Left cardiac atrium (tissue), 4 donors: ENCODE measurements at places on chromosomes 5 and 9.

- no peak for DNase-seq
Observed at GRCh38 chr9:135701959-135702721, at the start of gene KCNT1. TSS of gene KCNT1 (plus strand) at chr9:135702185. CDS start at chr9:135702259, 74 bp downstream.

- DNase-seq: no peak
Observed at GRCh38 chr9:116096853-116097252, 56.7 kb upstream of the PAPPA start.

DNA sequence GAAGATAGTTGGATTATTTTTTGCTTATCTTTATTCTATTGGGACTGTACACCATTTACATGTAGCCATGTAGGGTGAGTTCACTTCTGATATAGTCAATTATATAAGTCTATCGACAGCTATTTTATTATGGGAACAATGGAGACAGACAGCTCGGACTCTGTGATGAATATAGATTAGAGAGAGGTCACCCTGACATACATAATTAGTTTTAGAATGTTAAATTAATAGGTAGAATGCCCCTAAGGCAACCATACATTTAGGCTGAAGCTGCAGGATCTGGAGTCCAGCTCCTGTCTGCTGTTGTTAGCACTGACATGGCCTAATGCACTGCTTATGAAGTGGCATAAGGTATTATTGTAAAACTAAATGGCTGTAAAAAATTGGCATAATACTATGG lies 700.8 kb downstream of the MAT2B start:
- DNase-seq: no peak

DNA sequence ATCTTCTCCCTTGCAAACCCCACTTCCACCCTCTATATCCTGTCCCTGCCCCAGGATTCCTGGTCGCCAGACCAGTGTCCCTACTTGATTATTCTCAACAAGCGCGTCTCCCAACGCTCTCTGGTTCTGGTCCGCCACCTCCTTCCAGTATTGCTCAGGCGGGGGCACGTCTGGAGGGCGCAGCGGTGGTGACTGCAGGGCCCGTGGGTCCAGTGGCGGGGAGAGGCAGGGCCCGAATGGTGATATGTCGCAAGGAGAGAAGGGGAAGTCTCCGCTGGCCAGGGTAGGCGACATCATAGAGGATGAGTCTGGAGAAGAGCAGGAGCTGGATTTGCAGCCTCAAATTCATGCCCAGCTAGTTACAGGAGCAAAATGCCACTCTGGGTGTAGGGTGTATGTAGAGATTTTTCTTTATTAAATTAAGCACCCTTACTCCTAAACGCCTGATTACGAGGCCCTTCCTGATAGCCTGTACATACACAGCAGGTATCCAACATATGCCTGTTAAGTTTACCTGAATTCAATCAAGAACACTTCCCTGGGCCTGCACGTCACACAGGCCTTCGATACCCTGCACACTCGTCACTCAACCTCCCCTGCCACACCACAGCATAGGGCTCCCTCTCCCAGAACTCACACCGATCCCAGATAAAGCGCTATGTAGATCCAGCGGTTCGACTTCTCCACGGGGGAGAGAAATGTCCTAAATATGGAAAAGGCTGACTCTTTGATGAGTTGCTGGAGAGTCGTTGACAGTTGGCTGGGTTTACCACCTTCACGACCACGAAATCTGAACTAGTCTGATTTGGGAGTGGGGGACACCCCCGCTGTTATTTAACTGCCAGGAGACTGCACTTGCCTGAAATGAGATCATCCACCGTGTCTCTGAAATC lies 4.8 kb downstream of the MCIDAS start:
- DNase-seq: no peak

DNA sequence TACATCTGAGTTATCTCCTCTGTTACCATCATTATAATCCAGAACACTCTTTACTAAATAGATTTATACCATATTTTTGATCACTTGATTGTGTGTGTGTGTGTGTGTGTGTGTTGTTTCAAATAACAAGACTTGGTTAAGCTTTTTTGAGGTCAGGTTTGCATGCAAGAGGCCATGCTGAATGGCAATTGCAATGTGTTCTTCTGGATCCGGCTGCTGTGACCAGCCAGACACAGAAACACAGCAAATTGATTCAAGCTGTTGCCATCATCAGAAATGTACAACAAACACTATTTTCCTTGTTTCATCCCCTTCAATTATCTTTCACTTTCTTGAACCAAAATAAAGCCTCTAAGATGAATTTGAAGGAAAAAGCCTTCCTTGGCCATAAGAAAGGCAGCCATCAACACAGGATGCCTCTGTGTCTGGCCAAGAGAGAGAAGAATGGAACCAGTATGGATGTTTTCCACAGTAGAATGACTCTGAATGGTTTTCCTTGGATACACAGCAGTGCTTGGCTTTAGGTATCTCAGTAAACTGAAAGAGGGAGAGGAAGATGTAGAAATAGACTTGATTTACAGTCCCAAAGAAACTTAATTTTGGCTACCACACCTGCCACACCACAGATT lies 53.9 kb downstream of the DPYSL3 start:
- no peak for DNase-seq

DNA sequence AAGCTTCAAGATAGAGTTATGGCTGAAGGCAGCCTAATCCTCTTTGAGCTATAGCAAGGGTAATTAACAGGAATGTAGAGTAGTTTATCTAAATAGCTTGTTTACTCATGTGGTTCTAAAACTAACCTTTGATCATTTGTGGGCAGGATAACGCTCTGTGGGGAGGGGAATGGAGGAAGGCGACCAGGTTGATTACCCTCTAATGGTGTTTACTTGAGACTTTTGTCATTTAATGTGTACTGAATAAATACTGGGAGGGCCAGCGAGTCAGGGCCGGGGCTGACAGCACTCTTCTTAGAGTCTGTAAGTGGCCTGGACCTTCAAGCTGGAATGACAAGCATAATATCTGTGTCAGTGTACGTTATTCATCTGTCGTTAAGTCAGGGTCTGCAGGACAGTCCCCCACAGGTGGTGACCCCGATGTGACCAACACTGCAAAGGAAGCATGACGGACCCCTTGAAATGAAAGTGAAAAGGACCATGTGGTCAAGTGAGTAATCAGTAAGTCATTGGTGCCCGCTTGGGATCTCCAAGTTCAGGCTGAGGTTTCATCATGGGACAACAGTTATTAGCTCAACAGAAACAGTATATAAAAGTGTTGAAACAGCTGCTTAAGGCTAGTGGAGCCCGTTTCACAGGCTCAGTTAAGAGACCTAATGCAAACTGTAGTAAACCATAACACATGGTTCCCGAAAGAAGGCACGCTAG lies 162.6 kb downstream of the CPLANE1 start:
- no peak for DNase-seq

DNA sequence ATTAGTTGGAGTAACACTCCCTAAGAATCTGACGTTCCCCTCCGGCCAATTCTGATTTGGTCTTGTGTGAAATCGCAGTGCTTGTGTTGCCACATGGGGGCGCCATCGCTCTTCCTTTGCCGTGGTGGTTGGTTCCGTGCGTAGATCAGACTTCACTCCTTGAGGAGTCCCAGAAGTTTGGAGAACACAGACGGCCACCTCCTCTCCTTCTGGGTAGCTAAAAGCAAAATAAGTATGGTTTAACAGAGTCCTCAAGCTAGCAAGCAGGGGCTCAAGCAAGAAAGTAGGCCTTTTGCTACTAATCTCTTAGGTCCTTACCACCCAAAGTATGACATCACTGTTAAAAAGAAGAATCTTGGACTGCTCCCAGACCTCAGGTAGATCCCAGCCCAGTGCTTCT lies 59.5 kb downstream of the HSPA4 start:
- peak; percentile 85 for DNase-seq

- no peak for DNase-seq
Observed at GRCh38 chr9:88995627-88996026, 4.4 kb downstream of the S1PR3 start.

GRCh38 chr5:173582216-173583111 lies 34.0 kb downstream of the BOD1 start:
- DNase-seq: no peak
